Small intestine (tissue), 16 donors: ENCODE measurements at places on chromosomes 1 and 21. TPM values are rescaled to one million over a fixed set of nuclear protein-coding genes. Genes with fewer than 3 reads are reported as not detected.

SH2D2A gene
- 2.7 TPM for polyA plus RNA-seq

AMY1A gene
- polyA plus RNA-seq = not detected

ABCD3 gene
- polyA plus RNA-seq = 58.6 TPM

CLIC4 gene
- polyA plus RNA-seq = 13.2 TPM

NID1 gene
- 0.67 TPM for polyA plus RNA-seq

CCDC185 gene
- polyA plus RNA-seq = not detected

AMY1C gene
- polyA plus RNA-seq = not detected

SLAMF9 gene
- 0.12 TPM for polyA plus RNA-seq

DISC1 gene
- polyA plus RNA-seq = 2.1 TPM

ADGRB2 gene
- polyA plus RNA-seq = 4.9 TPM

LAMTOR2 gene
- polyA plus RNA-seq = 165 TPM

CHAF1B gene
- 1.1 TPM for polyA plus RNA-seq

PTPN14 gene
- 0.54 TPM for polyA plus RNA-seq

RGS5 gene
- polyA plus RNA-seq = 24.4 TPM
